ENCODE measurements at places on chromosomes 2 and 18.

DNA sequence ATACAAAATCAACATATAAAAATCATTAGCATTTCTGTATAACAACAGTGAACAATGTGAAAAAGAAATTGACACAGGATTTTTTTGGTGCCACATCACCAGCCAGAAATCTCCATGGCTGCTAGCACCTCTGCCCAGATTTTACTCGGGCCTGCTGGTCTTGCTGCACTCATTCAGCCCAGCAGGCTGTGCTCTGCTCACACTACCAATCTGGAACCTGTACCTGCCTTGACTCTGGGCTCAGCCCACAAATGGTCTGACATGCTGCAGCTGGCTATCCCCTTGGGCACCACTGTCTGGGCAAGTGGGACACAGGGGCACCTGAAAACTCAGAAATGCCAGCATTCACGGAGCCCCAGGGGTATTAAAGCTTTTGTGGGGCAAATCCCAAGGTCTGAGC is 392.5 kb upstream of the NRXN1 start:
- DNase-seq = no peak

GRCh38 chr2:8525582-8526402 is 156.1 kb upstream of the ID2 start:
- DNase-seq = no peak

GRCh38 chr2:132609101-132609890 is 60.7 kb downstream of the LYPD1 start:
- DNase-seq = no peak

- DNase-seq = peak; percentile 17
Observed at GRCh38 chr2:182404092-182404491, 22.7 kb downstream of the PDE1A start.

DNA sequence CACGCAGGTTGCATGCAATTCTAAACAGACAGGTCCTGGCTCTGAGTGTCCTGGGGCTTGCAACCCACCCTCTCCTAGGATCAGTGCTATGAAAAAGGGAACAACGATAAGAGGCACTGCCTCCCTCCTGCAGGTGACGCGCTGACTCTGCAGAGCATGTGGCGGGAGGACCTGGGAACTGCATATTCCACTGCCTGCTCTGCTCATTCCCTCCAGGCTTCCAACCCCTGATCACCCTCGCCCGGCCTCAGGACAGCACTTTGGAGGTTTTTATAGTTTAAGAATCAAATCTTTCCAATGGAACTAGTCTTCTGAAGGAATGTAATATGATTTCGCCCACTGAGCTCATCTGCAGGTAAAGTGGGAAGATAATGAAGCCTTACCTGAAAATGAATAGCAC is 8.5 kb downstream of the CHST10 start:
- DNase-seq = no peak

DNA sequence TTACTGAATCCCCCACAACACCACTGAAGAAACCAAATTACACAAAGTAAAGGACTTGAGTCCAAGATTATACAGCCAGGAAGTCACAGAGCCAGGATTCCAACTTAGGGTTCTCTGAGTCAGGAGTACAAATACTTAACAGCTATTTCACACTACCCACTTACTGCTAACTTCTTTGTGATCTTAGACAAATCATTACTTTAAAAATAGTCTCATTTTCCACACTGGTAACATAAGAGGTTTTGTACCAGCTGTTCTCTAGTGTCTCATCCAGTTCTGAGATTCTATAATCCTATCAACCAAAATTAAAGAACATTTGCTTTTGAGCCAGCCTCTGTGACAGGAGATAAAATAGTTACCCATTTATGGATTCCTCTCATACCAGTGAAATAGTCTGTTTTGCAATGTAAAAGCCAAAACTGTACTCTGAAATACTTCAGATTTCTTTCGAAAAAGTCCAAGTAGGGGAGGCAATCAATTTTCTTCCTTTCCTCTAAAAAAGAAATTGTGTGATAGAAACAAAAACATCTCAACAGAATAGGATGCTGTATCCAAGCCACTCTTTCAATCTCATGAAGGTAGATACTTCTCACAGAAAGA is 157.6 kb downstream of the LRATD1 start:
- no peak for DNase-seq

DNA sequence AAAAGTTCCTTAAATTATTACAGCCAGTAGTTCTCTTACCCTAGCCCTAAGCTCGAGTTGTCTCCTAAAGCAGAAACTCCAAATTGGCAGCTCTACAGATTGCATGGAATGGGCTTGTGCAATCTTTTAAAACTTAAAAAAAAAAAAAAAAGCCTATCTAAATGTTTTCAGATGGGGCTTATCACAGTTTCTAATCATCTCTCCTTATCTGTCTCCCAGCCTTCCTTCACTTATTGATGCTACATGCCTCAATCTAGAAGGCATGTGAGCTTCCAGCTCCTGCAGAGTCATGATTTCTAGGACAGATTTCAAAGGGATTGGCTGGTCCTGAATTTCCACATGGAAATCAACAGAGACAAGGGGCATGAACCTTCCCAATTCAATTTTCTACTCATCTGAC is 33.1 kb upstream of the PELI1 start:
- no peak for DNase-seq

DNA sequence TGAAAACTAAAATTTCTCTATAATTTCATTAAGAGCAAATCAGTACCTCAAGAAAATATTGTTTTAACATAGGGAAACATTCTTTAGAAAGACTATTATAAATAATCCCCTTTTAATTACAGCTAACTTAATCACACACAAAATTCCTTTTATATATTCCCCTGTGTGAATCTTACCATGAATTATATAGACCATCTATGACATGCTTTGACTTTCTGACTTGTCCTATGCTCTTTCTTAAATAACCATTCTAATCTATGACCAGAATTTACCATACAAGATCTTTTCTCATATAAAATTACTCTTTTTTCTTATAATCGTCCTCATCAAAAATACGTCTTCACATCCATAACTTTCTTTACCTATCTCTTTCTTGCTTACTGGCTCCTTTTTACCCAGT is 824.2 kb upstream of the FAM98A start:
- no peak for DNase-seq

DNA sequence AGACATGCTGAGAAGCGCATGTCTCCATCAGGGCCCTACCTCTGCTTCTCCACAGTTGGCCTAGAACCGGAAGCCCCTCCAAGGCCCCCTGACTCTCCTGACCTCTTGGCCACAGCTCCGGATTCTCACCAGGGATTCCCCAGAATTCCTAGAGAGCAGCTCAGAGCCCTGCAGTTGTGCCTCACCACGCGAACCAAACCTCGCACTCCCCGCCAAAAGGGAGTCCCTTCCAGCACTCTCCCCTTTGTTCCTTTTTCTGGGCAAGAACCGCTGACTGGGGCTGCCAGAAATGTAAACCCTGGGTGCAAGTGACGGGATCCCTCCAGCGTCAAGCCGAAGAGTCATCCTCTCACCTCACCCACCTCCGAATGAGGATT is 36.7 kb downstream of the AFF3 start:
- DNase-seq = no peak

DNA sequence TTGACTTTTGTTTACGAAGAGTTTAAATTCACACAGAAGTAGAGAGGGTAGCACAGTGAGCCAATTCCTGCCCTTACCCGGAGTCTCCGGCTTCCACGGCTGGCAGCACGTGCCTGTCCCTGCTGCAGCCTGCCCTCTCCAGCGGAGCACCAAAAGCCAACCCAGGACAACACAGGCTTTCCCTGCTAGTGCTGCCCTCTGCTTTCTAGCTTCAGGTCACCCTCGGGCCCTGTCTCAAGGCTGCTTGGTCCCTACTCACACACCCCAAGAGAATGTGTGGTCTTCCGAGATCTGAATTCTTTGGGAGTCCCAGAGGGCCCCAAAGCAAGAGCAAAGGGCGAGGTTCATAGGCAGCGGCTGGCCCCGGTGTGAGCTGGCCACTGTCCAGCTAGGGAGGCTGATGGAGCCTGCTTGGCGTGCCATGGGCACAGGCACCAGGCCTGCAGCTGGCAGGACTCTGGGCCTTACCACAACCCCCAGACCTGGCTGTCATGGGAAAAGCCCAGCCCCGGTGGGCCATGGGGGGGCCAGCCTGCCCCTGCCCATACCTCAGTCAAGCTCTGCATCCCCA is 7.0 kb upstream of the HS6ST1 start:
- DNase-seq = no peak

DNA sequence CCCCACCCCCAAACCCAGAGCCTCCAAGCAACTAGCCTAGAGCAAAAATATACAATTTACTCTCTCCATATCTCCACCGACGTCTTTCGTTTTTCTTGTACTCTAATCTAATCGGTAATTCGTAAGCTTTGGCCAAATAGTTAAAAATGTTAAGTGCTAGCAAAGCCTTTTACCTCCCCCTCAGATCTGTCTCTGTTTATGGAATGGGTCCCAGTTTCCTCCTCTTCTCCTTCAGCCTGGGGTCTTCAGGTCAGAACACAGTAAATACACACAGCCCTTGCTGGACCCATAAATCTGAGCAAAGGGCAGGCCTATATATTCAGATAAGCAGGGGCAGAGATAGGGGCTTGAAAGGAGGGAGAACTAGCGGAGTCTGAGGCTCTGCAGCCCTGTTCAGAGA is 267.4 kb downstream of the MEIS1 start:
- DNase-seq = no peak

- no peak for DNase-seq
Observed at GRCh38 chr2:218280260-218280870, 10.0 kb downstream of the PNKD start.

DNA sequence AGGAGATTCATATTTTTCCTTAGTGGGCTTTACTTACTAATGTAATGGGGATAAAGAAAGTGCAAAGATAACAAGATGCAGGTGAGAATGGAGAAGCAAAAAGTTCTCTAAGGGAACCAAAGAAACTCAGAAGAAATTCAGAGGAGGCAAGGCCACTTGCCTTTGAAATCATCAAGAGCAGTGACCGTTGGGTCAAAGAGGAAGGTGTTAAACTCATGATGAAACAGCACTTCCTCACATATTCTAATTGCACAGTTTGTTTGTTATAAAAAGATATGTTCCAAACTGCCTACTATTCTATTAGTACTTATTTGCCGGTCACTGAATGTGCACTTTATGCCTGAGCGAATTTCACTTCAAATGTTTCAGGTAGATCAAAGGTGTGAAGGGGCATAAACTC is 975.1 kb downstream of the BCL11A start:
- no peak for DNase-seq

GRCh38 chr2:219517954-219518778 is 3.9 kb downstream of the ASIC4 start:
- DNase-seq = no peak

DNA sequence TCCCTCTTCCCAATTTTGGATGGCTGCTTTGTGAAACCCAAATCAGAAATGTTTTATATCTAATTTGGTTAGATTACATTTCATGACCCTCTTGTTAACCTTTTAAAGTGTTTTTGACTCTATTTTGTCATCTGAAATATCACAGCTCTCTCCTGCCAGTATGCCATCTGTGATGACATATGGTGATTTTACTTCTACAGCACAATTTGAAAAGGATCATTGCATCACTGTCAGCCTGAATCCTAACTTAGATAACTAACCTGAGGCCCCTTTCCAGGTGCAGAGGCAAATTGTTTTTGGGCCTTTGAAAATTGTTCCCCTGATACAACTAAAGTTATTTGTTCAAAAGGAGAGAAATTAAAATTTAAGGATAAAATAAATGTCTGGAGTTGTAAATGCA is 1023.4 kb upstream of the LRRTM1 start:
- DNase-seq = no peak

DNA sequence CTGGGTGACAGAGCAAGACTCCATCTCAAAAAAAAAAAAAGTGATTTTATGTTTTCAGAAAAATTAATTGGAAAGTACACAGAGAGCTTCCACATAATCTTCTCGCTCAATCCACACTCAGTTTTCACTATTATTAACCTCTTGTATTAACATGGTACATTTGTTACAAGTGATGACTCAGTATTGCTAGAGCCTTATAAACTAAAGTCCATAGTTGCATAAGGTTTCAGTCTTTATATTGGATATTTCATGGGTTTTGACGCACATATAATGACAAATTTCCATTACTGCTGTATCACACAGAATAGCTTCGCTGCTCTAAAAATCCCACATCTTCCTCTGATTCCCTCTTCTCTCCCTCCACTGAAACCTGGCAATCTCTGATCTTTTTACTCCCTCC is 603.5 kb downstream of the XIRP2 start:
- DNase-seq = no peak

DNA sequence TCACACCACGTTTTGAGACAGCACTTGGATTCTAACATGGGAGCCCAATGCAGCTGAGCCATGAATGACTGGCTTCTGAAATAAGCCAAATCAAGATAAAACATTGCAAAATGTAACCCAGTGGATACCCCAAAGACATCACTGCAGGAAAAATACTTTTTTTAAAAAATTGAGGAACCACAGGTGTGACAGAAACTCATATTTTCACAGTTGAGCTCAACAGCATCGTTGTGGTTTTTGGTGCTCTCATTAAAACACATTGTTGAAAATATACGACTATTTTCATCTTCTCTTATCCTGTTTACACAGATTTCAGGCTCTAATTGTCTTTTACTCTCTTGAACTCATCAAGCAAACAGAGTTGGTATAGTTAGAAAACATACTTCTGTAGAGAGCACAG is 429.3 kb upstream of the VRK2 start:
- DNase-seq = no peak

DNA sequence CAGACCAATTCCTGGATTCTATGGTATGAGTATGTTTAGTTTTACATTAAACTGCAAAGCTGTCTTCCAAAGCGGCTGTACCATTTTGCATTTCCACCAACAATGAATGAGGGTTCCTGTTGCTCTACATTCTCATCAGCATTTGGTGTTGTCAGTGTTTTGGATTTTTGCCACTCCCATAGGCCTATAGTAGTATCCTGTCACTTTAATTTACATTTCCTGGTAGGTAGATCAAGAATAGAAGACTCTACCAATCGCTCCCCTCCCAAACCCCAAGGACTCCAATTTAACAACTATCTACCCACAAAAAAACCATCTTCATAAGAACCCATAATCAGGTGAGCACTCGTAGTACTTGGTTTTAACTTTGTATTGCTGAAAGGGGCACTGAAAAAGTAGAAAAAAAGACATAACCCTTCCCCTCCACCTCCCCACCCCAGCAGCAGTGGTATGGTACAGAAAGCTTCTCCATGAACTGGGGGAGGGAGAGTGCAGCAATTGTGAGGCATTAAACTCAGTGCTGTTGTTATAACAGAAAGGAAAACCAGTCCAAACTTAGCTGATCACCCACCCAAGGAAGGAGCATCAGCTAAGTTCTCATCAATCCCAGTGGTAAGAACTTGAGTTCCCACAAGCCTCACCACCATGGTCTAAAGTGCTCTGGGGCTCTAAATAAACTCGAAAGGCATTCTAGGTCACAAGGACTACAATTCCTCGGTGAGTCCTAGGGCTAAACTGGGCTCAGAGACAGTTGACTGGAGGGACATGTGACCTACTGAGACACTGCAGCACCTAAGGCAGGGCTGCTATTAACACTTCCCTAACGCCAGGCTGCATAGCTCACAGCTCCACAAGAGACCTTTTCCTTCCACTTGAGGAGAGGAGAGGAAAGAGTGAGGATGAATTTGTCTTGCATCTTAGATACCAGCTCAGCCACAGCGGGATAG is 35.5 kb upstream of the CYTIP start:
- no peak for DNase-seq

- DNase-seq = no peak
Observed at GRCh38 chr18:75350512-75350839, 77.0 kb downstream of the SMIM21 start.

- no peak for DNase-seq
Observed at GRCh38 chr18:59268721-59269562, 4.3 kb downstream of the RAX start.

GRCh38 chr2:161146209-161146775 is 13.9 kb upstream of the TANK start:
- DNase-seq = no peak
